Aorta (tissue), 5 donors: ENCODE measurements at places on chromosomes 5 and 9. TPM values are rescaled to one million over a fixed set of nuclear protein-coding genes. Genes with fewer than 3 reads are reported as not detected.

DNA sequence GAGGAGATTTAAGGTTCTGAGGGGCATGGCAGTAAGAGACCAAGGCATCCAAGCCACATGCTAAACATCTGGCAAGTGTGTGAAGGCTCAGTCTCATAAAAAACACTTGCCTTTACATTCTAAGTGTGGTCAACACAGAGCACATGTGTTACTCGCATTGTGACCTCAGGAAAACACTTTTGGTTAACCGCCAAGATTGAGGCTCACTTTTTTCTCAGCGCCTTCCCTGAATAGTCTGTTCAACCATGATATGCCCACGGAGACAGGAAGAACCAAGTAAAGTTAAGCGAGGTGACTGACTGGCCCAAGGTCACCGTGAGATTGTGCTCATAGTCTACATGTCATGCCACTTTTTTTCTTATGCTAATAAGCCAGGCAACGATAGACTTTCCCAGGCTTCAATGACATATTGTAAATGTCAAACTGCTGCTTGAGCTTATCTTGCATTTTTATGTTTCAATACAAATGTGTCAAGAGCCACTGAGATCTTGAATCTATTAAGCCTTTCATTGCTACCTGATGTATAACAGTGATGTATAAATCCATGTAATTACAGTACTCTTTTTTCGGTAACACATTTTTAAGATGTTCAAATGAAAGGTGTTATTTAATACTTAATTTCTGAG lies 21.1 kb upstream of the IL9 start:
- DNase-seq = no peak

Gene HACD4
- total RNA-seq = 3.2 TPM

GRCh38 chr9:128553728-128554127 lies 1.3 kb downstream of the SPTAN1 start:
- DNase-seq = no peak

GRCh38 chr9:98074115-98074990 lies 17.8 kb downstream of the NANS start:
- no peak for DNase-seq

Gene FUT7
- 0.27 TPM for total RNA-seq

- DNase-seq = no peak
Observed at GRCh38 chr9:7103367-7103766, 345.6 kb downstream of the KDM4C start.

- DNase-seq = no peak
Observed at GRCh38 chr9:89522959-89523285, 25.0 kb upstream of the SEMA4D start.

GRCh38 chr9:133592731-133593409 lies 16.3 kb downstream of the FAM163B start:
- no peak for DNase-seq

DNA sequence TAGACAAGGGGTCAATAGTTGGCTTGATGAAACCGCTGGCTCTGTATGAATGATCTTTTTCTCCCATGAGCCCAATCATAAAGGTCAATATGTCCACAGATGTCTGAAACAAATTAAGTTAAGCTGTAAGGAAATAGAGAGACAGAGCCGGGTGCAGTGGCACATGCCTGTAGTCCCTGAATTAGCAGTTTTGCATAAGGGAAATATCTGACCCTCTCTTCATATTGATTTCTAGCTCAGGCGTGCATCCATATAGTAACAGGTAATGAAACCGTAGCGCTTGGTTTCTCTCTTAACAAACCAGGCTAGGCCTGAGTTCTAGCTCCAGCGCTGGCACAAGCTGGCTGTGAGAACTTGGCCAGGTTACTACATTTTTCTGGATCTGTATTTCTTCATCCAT lies 118.1 kb upstream of the ERCC6L2 start:
- no peak for DNase-seq

DNA sequence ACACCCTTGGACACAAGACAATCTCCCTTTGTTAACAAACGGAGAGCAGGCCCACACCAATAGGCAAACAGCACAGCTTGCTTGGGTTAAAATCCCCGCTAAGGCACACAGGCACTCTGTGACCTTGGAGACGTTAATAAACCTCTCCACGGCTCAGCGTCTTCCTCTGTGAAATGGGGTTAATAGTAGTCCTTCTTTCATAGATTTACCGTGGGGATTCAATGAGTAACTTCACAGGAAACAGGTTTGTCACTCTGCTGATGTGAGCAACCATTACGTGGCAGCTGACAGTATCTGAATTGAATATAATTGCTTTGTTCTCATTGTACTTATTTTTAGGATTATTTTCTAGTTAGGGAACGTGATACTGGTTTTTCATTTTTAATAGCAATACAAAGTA lies 65.2 kb upstream of the ADRA1B start:
- no peak for DNase-seq

Gene OR5C1
- not detected for total RNA-seq

DNA sequence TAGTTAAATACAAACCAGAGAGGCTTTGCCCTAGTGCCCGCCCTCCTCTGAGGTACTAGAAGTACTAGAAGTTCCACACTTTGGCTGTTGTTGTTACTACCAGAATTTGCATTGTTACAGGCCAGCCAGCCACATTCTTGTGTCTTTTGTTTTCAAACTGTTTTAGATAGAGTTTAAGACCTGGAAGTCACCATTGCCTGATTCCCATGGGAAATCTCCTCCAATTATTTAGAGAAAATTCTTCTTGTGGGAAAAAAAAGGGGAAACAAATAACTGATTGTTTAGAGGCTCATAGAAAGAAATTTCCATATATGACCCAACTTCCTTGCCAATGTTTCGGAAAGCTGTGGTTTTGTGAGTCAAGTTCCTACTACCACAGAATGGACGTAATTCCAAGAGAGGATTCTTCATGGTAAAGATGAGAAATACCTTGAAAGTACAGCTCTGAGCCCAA lies 252.2 kb downstream of the GOLPH3 start:
- DNase-seq = no peak

DNA sequence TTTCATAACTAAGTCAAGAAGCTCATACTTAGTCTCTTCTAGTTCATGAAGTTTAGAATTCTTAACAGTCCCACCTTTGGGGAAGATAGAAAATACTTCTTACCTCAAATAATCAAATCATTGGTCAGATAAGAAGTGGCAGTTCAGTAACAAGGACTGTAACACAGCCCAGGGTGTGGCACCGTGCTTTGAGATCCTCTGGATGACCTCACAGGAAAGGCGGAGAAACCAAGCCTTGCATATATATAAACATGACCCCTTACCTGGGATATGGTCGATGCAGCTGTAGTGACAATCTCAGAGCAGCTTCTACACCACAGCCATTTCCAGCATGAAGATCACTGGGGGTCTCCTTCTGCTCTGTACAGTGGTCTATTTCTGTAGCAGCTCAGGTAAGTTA lies at the start of gene SPINK7:
SPINK7 (plus strand) TSS at position 271 of the 400 bp plus-strand sequence; CDS start at position 332, 61 bp downstream.
- no peak for DNase-seq

- no peak for DNase-seq
Observed at GRCh38 chr9:37801959-37802711, 1.5 kb downstream of the DCAF10 start.

- no peak for DNase-seq
Observed at GRCh38 chr9:119337573-119337972, 31.7 kb downstream of the BRINP1 start.

GRCh38 chr9:87285183-87285850 lies 212.3 kb upstream of the DAPK1 start:
- DNase-seq = no peak

Gene NR4A3
- 12.8 TPM for total RNA-seq

DNA sequence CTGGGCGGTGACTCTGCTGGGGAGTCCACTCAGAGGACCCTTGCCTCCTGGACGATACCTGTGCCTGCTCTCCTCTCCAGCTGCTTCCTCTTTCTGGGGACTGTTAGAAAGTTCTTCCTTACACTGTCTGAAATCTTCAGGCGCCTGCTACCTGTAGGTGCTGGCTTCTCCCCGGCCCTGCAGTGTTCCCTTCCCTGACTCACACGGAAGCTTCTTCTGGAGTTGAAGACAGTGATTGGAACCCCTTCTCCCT lies 562 bp downstream of the GSN start:
- DNase-seq = no peak

- DNase-seq = no peak
Observed at GRCh38 chr5:78597974-78598371, 50.6 kb downstream of the LHFPL2 start.

GRCh38 chr9:123418506-123418905 lies 62.5 kb downstream of the CRB2 start:
- DNase-seq = peak; percentile 70

Gene MYORG
- 9.6 TPM for total RNA-seq

Gene C9orf50
- 0.62 TPM for total RNA-seq
